Daoy (cell line): ENCODE measurements at places on chromosomes 16 and 17. TPM values are rescaled to one million over a fixed set of nuclear protein-coding genes. Genes with fewer than 3 reads are reported as not detected.
A peak's percentile ranks its signal among the peaks of the same experiment; 100 is the strongest.

DNA sequence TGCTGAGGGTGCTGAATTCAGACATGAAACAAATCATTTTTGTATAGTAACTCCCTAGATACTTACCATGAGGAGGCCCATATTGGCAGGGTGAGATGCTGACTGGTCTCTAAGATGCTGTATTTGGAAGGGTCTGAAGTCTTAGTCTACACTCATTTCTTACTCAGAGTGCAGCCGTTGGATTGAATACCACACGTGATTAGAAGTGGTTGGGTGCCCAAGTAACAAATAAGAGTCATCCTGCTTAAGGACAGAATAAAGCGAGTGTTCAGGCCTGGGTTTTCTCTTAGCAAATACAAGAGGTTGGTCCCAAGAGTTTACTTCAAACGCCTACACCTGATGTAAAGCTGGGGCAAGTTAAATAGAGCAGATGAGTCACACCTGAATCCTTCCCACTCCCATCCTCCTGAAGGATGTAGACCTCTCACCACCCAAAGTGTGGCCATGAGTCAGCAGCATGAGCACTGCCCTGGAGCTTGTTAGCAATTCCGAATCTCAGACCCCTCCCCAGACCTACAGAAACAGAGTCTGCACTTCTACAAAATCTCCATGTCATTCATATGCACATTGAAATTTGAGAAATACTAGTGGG, 284.6 kb upstream of the CDH5 start:
- peak; percentile 84 for DNase-seq

GRCh38 chr16:29743475-29743826, 2.3 kb downstream of the C16orf54 start:
- no peak for DNase-seq

DNA sequence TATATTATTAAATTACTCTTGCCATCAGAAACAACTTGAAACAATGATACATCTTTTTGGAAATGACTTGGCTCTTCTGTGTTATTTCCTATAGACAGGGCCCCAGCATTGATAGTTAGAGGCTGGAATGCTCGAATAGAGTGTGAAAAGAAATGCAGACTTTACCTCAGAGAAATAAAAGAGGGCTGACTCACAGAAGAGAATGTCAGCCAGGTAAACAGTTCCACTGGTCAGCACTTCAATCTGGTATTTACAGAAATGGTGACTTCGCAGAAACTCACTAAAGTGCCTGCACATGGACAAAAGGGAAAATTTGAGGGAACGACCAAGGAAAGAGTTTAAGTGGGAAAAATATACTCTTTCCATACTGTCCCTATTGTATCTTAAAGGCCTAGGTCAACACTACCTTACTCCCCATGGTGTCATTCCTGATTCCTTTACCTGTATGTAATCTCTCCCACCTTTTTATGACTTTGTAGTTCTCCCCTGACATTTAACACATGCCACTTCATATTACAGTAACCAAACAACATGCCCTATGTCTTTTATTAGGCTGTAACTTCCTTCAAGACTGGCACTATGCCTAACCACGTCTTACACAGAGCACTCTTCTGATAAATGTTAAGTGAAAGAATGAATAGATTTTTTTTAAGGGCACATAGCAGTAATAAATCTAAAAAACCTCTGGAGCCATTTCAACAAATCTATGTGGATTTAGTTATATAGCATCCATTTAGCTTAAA, 36.7 kb downstream of the AKAP10 start:
- no peak for DNase-seq

GRCh38 chr17:31548709-31549108, 157.2 kb downstream of the RAB11FIP4 start:
- no peak for DNase-seq

GRCh38 chr17:41536741-41537613, 8.9 kb upstream of the KRT19 start:
- DNase-seq, result no peak

DNA sequence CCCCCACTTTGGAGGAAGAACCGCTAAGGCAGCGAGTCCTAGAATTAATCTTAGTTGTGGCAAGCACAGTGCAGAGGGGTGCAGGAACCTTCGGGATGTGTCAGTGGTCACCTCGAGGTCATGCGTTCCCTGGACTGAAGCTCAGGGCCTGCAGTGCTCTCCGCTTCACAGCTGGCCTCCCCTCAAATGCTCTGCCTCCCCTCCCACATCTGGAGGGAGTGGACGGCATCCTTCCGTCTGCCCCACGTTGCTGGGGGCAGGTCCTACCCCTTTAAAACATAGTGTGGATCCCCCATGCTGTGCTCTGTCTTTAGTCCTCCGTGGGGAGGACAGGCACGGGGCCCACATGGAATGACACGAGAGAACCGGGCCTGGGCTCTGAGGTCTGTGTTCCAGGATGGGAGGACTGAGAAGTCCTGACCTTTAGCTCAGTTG, 99.5 kb upstream of the CDC42EP4 start:
- no peak for DNase-seq

DNA sequence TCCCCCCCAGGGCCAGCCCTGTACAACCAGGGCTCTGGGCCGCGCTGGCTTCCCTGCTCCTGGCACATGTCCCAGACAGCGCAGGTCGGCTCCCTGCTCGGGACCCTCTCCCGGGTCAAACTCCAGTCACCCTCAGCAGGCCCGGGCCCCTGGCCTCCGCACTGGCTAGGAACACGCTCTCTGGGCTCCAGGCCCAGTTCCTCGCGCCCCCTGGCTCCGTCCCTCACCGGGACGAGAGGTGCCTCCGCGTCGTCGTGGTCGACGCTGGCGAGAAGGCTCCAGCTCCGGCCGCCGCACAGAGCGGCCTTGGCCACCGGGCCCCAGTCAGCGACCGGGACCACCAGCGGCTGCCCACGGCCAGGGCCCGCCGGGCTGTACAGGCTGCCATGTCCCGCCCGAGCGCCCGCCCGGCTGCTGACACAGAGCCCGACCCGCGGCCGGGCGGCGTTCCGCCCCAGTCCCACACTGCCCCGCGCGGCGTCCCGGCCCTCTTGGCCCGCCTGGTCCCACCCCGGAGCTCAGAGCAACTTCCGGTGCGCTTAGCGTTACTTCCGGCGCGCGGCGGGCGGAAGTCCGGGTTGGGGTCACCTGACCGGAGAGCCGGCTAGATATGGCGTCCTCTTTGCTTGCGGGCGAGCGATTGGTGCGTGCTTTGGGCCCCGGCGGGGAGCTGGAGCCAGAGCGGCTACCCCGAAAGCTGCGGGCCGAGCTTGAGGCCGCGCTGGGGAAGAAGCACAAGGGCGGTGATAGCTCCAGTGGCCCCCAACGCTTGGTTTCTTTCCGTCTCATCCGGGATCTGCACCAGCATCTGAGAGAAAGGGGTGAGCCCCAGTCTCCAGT, at the start of gene POLDIP2:
Gene POLDIP2 (minus strand): TSS at position 467 of the 840 bp plus-strand sequence. CDS start 79 bp downstream, at position 388.
- DNase-seq, result peak; percentile 98

GRCh38 chr17:20784100-20784665, 204.7 kb downstream of the CDRT15L2 start:
- DNase-seq, result no peak

- DNase-seq, result no peak
Measured at GRCh38 chr17:13953841-13954240, 115.5 kb upstream of the COX10 start.

- peak; percentile 66 for DNase-seq
Measured at GRCh38 chr17:76593384-76593826, 7.7 kb upstream of the ST6GALNAC2 start.

- DNase-seq, result no peak
Measured at GRCh38 chr17:75570772-75571171, 16.8 kb upstream of the MYO15B start.

- no peak for DNase-seq
Measured at GRCh38 chr17:8062807-8063483, 24.1 kb downstream of the ALOX15B start.

DNA sequence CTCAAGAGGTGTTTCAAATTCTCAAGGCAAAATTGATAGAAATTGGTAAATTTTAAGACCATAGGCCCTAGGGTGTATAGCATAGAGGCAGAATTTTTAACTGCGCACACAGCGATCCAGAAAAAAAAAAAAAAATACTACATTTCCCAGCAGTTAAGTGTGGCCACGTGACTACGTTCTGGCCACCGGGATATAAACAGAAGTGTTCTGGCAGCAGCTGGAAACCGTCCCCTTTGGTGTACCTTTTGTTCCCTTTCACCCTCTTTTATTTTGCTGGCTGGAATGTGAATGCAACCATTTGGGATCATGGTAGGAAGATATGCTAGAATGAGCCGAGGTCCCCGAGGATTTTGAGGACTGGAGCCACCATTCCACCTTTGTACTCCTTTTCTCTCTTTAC, 52.7 kb upstream of the AKAP1 start:
- no peak for DNase-seq

GRCh38 chr17:80827646-80828643, 163.7 kb upstream of the CHMP6 start:
- DNase-seq, result peak; percentile 55

GRCh38 chr16:57386381-57386951, 14.2 kb downstream of the CX3CL1 start:
- peak; percentile 27 for DNase-seq

GRCh38 chr17:68048996-68049395, 13.5 kb downstream of the KPNA2 start:
- peak; percentile 41 for DNase-seq

GRCh38 chr17:13197586-13197985, 179.8 kb upstream of the ELAC2 start:
- DNase-seq, result no peak

GRCh38 chr16:8229011-8229520, 361.2 kb downstream of the TMEM114 start:
- no peak for DNase-seq

GRCh38 chr16:71843572-71843971, 2.2 kb upstream of the ATXN1L start:
- DNase-seq, result no peak

- DNase-seq, result no peak
Measured at GRCh38 chr17:46027048-46027975, 28.3 kb downstream of the STH start.

GRCh38 chr16:75614066-75614897, 8.8 kb downstream of the ADAT1 start:
- DNase-seq, result no peak

DNA sequence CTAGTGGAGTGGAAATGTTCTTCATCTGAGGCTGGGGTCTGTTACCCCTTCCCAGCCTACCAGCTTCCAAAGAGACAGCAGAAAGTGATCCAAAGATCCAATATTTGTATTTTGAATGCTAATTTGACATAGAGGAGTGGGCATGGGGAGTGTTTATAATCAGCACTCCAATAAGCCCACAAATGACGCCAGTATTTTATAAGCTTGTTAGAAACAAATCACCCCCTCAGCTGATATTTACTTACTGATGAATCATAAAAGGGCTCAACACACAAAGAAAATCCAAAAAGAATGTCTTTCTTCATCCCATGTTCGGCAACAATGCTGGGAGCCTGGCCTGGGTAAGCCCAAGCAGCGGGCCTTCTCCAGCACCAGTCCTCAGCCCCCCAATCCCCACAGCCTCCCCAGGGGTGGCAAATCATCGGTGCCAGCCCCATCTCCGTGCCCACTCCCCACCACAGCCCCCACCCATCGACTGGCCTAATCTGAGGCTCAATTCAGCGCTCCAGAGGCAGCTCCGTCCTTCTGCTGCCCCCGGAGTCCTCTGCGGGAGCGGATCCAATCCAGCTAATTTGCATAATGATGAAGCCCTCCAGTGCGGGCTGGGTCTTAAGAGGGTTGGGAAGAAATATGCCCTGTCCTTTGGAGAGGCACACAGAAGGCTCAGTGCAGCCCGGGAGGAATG, 169.5 kb downstream of the C16orf78 start:
- DNase-seq, result no peak

GRCh38 chr16:19481296-19481695, 40.6 kb downstream of the GDE1 start:
- no peak for DNase-seq

DNA sequence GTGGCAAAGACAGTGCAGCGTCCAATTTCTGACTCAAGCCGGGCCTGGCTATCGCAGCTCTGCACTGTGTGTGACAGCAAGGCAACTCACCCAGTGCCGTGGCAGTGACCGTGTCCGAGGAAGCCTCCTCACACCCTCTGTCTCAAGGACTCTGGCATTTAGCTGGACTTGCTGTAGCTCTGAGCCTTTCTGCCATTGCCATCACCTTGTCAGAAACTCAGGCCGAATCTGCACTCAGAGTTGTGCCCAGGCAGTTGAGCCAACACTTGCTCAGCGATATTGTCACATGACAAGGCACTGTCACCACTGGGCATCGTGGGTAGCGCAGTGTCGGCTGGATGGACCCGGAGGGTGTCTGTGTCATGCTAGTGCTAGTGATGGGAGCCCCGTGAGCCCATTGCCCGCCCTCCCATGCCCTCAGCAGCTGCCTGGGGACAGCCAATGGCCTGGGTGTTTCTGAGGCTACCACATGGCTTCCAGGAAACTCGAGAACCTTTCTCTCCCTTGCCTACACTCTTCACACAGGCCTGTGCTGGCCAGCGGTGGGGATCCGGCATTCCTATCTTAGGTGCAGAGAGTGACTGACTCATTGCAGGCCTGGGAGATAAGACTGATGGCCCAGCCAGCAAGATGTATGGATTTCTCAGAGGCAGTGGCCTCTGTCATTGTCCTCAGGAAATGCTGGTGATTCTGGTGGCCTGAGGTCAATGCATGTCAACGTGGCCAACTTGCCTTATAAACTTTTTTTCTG, 22.1 kb upstream of the STH start:
- peak; percentile 41 for DNase-seq

RPL38 gene
- 653 and 1,148 TPM in 2 replicates for total RNA-seq

QRICH2 gene
- total RNA-seq, result 0.45 and 1.5 TPM in 2 replicates

CASKIN1 gene
- 0.06 TPM in 1 of 2 replicates, not detected in the other for total RNA-seq

ABCC6 gene
- not detected in 2 replicates for total RNA-seq

KCNH4 gene
- total RNA-seq, result under 0.01 TPM in 1 of 2 replicates, not detected in the other

TP53TG3D gene
- 3.0 and 3.2 TPM in 2 replicates for total RNA-seq

CACNG3 gene
- not detected in 2 replicates for total RNA-seq
